MCF 10A (cell line): ENCODE measurements at places on chromosomes 12 and 14. TPM values are rescaled to one million over a fixed set of nuclear protein-coding genes. Genes with fewer than 3 reads are reported as not detected.

CHURC1 gene
- total RNA-seq, result 72.5 and 89.2 TPM in 2 replicates

DHRS2 gene
- 0.27 and 1.1 TPM in 2 replicates for total RNA-seq

RASSF9 gene
- total RNA-seq, result 1.5 and 2.1 TPM in 2 replicates

P2RX2 gene
- not detected in 2 replicates for total RNA-seq
